ENCODE measurements at places on chromosomes 4 and X. TPM values are rescaled to one million over a fixed set of nuclear protein-coding genes. Genes with fewer than 3 reads are reported as not detected.

DNA sequence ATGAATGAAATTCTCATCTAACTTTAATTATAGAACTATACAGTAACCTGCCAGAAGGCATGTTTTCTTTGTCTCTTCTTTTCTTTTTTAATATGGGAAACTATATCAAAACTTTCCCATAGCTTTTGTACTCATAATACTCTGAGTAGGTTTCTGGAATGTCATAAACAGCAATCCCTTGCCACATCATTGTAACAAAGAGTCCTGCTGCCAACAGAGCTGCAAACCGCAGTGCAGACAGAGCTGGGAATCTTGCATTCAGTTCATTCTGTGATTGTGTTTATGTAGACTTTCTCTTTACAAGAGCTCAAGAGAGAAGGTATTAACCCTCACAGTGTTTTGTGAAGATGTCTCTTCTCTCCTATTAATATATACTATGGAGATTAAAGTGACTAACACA, 304.4 kb upstream of the SLIT2 start:
- no peak for DNase-seq

DNA sequence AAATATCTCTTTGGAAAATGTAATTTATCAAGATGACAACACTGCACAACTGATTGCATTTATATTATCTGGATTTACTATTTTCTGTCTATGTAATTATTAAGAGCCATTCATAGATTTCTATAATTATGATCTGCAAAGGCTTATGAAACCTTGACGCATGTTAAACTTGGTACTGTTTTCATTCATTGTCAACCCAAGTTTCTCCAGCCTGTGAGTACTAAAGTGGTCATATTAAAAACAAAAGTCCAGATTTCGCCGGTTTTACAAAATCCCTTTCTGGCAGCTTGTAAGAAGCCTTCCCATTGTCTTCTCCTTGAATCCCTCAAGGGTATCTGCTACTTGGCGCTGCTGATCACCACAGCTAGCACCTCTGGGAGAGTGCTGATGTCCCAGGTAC, 19.7 kb upstream of the GRPR start:
- DNase-seq, result no peak

F9 gene
- 0.27 TPM for polyA plus RNA-seq

- no peak for DNase-seq
These were observed 26.0 kb downstream of the TKTL1 start for GRCh38 chrX:154321594-154321993.

- DNase-seq, result no peak
These were observed 73.9 kb downstream of the ARHGAP6 start for GRCh38 chrX:11591723-11592346.

TRIM75 gene
- not detected for polyA plus RNA-seq

DNA sequence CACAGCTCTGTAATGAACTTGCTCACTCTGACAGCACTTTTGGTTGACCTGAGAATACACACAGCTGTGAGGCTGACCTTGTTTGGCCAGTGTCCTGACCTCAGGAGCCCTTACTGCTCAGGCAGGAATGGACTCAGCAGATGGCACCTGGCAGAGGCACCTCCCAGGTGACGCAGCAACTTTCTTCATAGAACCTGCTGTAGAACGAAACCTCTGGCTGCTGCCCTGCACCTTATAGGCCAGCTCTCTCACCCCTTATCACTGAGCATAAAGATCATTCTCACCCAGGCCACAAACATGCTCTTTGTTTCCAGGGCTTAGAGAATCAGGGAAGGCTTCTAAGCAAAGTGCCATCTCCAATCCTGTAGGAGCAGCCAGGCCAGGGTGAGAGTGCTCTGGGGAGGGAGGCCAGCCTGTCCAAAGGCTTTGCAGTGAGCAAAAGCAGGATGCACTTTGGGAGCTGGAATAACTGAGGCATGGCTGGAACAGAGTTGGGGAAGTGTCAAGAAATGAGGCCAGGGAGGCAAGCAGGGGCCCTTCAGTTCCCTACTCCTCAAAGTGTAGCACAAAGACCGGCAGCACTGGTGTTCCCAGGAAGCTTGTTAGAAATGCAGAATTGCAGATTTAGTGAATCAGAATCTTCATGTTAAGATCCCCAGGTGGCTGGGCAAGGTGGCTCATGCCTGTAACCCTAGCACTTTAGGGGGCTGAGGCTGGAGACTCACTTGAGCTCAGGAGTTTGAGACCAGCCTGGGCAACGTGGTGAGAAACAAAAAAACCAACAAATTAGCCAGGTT, 13.3 kb upstream of the CENPU start:
- DNase-seq, result no peak

- no peak for DNase-seq
These were observed 59.1 kb downstream of the SPATA18 start for GRCh38 chr4:52110171-52110570.

DNA sequence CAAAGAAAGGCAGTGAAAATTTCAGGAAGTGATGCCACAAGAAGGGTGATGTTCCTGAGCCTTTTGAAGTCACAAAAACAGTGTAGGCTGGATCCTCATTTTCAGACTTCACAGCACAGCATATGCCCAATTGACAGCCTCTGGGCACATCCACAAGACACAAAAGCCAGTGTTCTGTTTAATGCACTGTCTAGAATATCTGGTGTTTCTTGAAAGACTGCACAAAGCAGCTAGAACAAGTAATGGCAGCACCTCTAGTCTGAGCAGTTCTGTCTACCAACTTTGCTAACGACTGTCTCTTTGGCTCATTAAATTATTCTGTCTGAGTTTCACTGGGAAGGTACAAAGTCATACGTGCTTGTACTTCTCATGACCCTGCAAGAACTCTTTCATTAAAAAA, 417.1 kb upstream of the GALNT7 start:
- no peak for DNase-seq

Measured in left renal pelvis (tissue), 4 donors.